ENCODE measurements at places on chromosomes 7 and 10. TPM values are rescaled to one million over a fixed set of nuclear protein-coding genes. Genes with fewer than 3 reads are reported as not detected.

The RASA4B gene
- 16.7 TPM for total RNA-seq

The SMO gene
- total RNA-seq: not detected

GRCh38 chr10:51640120-51640819, 59.1 kb downstream of the CSTF2T start:
- DNase-seq: no peak

DNA sequence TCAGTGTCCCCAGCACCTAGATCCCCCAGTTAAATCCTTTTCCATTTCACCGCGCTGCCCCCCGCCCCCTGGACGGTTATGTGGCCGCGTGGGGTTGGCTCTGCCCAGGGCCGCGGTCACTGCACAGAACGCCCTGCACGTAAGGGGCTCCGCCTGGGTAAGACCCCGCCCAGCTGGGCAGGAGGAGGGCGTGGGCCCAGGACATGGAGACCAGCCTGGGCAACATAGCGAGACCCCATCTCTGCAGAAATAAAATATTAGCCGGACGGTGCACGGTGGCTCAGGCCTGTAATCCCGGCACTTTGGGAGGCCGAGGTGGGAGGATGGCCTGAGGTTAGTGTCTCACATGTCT, 650 bp upstream of the ZFAND2A start:
- peak; percentile 53 for DNase-seq

DNA sequence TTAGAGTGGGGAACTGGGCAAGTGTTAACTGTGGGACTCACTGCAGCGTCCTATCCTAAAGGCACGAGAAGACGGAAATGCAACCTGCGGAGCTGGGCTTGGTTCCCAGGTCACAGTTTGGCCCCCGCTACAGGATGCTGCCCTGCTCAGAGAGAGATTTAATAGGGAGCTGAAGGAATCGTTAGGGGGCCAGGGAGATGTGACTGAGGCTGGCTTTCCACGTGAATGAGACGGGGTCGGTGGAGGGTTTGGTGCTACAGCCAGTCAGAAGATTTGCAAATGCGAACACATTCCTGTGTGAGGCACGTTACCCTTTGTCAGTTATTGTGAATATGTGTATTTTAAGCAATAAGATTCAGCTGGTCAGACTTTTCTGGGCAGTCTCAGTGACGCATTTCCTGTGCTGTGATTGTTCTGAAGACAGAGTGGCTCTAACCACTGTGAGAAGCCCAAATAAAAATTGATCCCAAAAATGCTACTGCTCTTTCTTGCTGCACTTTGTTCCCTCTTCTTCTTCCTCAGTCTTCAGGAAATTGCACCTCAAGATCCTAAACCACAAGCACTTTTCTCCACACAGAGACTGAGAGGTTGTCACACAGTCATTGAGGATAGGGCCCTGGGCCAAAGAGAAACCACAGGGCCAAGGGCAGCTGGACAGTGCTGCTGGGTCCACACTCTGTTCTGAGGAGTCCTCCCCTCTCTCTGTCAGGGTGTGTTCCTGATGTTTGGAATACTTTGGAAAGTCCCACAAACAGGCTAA, 21.2 kb downstream of the CYP17A1 start:
- no peak for DNase-seq

DNA sequence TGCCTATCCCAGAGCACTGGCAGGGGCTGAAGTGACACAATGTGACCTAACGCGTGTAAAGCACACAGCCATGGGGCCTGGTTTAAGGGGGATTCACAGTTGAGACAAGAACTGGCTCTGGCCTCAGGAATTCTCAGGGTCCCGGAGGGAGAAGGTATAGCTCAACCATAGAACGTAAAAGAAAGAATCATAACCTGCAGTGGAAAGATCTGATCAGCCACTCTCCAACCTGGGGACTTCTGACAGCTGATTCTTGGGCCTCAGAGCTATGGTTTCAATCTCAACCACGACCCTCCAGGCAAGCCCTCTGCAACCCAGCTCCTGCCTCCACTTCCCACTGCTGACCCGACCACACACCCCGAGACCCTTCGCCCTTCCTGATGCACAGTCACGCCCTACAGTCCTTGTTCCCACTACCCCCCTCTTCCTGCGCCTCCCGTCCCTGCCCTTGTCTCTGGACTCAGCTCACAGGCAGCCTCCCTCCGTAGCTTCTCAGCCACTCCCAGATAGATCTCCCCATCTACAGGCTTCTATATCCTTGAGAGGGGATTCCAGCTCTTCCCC, 245.2 kb downstream of the BUB3 start:
- DNase-seq: no peak

DNA sequence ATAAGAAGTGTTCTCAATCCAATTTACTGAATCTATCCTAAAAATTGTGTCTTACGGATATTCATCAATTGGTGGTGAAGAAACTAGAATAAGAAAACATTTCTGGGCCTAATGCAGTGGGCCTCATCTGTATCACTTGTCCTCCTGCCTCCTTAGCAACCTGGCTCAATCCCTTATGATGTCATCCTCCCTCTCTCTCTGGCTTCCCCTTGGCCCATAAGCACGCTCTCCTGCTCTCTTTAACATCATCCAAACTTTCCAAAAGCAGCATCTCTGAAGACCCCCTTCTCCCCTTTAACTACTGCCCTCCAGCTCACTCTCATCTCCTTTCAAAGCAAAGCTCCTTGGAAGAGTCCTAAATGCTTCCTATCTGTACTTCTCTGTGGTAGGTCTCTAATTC, 4.7 kb upstream of the STN1 start:
- no peak for DNase-seq

- DNase-seq: no peak
Measured at GRCh38 chr7:19369806-19370205, 224.6 kb upstream of the FERD3L start.

DNA sequence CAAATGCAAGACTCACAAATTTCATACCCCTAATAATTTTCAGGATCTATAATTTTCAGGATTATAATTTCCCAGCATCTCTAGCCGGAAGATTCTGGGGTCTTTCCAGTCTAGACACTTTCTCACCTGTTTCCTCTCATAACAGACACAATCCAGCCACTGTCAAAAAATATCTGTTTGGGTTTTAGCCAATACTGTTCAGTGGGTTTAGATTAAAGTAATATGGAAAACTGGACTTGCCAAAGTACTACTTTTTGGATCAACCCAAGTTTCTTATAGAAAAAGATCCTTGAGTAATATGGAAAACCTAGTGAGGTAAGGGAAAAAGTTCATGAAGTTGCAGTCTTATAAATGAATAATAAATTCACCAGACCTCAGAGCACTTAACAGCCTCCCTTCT, 62.1 kb upstream of the NEBL start:
- no peak for DNase-seq

DNA sequence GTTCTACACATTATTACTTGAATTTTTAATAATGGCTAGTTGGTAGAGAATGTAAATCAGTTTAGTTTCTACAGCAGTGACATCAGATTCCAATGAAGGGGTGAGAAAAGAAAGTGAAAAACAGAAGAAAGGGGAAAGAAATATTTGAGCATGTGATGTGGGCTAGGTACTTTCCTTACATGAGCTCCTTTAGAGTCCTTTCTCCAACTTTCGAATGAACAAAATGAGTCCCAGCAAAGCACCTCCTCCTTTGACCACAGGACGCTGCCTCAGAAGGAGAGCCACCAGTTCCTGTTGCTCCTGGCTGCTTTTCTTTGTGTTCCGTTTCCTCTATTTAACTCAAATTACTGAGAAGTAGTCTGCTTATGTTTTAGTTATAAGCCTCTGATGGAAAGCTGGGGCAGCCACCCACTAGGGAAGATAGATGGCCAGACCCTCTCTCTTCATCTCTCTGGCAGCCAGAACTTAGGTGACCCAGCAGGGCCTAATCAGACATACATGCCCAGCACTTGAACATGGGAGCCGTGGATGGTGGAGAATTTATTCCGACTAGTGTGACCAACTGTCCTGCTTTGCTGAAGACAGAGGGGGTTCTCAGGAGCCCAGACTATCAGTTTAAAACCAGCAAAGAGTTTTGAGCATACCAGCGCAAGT, 82.4 kb upstream of the NME8 start:
- DNase-seq: no peak

DNA sequence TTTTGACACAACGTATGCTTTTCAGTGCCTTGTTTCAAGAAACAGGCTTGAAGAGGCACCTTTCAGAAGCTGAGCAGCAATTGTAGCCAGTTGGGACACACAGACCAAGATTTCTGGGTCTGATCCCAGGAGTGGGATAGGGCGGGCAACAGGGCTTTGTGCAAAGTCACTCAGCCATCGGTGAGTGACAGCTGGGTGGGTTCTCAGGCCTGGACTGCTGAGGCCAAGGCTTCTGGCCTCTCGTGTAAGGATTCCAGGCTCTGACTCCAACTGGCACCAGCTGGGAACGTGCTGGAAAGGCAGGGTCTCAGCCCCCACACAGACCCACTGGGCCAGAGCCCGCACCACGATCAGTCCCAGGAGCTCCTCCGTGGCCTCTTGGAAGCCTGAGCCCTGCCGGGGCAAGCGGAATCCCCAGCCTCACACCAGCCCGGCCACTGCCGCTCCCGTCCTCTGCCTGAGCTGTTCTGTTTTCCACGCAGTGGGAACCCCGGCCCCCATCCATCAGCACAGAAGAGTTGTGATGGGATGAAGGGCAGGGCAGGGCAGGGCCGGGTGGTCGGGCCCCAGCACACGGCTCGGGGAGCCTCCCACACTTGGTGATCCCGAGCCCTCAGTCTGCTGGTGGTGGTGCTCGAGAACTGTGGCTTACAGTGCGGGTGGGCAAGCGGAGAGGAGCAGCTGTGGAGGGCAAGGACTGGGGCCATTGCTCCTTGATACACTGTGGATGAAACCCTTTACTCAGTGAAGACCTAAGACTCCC, 46.8 kb downstream of the VIPR2 start:
- DNase-seq: no peak

GRCh38 chr7:1348823-1349335, 110.4 kb downstream of the MICALL2 start:
- DNase-seq: no peak

DNA sequence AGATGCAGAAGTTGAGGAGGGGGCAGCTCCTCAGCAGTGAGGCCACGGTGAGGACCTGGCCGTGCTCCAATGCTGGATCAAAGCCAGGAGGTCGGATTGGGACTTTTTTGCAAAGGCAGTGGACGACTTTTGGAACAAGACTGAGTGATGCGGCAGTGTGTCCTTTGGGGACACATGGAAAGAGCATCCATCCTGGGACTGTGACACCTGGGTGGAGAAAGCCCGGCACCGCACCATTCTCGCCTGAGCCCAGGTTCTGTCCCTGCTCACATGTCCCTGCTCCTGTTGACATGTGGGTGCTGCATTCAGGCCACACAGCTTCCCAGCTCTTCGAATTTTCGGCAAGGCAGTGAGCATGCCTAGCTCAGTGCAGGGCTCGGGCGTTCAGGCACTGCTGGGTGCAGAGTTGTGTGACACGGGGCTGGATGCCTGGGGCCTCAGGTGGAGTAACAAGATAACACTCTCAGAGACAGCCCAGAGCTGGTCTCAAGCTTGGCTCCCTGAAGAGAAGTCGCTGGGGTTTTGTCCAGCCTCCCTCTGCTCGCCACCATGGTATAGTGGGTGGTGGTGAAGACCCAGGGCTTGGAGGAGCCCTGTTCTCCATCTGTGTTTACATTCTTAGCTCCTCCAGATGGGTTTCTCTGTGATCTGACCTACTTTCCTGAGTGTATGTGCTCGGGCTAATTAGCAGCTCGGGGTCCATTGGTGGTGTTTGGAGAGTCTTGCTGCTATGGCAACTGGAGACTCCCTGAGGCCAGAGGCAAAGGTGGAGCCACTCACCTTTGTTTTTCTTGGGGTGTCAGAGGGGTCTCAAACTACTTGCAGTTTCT, 111.7 kb upstream of the BTBD16 start:
- no peak for DNase-seq

- no peak for DNase-seq
Measured at GRCh38 chr10:25556457-25556856, 377.6 kb upstream of the MYO3A start.

DNA sequence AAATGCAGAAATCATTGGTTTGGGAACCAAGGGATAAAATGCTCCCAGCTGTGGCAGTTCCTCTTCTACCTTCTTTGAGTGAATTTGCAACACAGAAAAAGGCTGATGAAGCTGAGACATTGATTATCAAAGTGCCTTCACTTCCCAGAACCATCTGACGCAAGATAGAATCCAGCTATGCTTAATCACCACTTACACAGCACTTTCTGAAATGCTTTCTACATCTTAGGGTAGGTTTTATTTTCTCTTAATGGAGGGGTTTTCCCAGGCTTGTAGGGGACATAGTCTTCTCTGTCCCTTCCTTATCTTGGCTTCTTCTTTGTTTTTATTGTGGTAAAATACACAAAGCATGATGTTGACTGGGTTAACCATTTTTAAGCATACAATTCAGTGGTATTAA, 332.6 kb upstream of the ZNF32 start:
- no peak for DNase-seq

GRCh38 chr7:25263337-25263736, 35.1 kb upstream of the NPVF start:
- no peak for DNase-seq

DNA sequence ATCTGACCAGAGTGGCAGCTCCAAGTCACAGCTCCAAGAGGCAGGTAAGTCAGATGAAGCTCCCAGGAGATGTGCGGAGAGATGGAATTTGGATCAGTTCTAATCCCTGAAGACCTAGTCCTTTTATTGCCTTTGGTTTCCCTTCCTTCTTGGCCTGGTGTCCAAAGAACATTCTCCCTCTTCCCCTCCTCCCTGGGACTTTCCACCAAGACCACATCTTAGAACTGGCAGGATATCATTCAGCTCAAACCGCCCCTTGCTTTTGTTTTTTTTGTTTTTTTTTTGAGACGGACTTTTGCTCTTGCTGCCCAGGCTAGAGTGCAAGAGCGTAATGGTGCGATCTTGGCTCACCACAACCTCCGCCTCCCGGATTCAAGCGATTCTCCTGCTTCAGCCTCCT, 190.8 kb downstream of the GFRA1 start:
- DNase-seq: no peak

- DNase-seq: no peak
Measured at GRCh38 chr7:77651575-77652162, 44.6 kb upstream of the RSBN1L start.

DNA sequence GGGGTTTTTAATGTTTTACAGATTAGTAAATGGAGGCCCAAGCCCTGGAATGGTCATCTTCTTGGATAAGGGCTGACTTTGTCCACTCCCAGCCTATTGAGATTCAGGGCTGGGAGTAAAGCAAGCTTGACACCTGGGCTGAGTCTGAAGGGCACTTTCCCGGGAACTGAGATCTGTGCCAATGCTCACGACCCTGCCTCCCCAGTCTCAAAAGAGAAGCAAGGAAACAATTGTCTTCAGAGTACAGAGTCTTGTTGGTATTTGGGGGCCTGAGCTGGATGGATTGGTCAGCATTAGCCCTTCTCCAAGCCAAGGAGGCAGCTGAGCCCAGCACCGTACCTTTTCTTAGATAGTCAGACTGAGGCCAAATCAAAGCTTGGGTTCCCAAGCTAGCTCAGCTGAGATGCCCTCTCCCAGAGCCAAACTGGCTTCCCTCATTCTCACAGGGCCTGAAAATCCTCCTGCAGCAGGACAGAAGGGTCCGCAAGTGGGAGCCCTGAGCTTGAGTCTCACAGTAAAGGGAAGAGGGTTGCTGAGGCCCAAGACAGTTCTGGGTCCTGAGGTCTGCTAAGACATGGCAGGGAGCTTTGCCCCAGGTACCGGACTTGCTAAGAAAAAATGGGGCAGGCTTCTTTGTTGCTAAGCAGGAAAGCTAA, 3.7 kb downstream of the DDIT4 start:
- DNase-seq: no peak

All from activated CD8-positive, alpha-beta memory T cell treated with anti-CD3 and anti-CD28 coated beads, Interleukin-2, amount 10 ng/mL, durations not matched to agents 7 days and 5 days (primary cell).